ENCODE measurements at places on chromosomes 2 and 18.

DNA sequence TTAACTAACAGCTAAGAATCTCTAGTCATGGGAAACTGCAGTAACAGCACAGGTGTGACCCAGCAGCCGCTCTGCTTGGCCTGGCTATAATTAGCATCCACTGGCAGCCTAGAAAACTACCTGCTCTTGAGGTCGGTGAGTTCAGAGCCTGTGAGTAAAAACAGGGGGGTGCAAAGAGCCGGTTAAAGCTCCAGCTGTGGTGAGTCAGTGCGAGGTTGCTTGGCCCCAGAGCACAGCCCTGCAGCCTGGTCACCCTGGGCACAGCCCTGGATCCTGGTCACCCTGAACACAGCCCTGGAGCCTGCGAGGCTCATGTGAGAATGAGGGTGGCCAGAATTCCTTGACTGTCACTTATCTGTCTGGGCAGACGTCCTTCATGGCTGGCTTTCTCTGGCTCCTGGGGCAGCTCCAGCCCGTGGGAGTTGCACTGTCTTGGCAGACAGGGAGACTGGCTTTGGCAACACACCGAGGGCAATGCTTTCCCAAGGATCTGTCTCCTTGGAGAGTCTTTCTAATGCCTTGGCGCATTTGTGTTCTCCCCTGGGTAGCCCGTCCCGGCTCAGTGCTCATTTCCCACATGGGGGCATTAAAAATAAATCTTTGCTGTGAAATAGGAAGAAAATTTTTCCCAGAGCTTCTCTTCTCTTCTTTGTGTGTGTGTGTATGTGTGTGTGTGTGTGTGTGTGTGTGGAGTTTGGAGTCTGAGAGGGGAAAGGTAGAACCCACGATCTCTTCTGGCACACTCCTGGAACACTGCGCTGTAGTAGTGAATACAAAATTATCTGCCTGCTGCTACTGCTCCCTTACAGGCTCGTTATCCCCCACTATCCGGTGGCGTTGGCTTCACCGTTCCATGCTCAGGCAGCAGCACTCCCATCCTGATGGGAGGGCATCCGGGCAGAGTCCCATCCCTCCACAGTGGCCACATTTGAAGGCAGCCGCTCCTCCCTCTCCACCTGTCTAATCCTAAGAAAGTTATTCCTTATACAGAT is 250.2 kb upstream of the MEX3C start:
- DNase-seq, result no peak

DNA sequence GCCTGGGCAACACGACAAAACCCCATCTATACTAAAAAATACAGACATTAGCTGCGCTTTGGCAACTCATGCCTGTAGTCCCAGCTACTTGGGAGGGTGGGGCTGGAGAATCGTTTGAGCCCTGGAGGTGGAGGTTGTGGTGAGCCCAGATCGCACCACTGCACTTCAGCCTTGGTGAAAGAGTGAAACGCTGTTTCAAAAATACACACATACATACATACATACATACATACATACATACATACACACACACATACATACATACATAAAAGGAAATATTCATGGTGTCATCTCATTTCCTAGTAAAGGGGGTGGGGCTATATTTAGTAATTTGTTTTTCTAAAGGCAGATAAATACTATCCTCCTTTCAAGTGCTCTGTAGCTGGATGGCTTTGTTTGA is 205.1 kb downstream of the PARD3B start:
- no peak for DNase-seq

DNA sequence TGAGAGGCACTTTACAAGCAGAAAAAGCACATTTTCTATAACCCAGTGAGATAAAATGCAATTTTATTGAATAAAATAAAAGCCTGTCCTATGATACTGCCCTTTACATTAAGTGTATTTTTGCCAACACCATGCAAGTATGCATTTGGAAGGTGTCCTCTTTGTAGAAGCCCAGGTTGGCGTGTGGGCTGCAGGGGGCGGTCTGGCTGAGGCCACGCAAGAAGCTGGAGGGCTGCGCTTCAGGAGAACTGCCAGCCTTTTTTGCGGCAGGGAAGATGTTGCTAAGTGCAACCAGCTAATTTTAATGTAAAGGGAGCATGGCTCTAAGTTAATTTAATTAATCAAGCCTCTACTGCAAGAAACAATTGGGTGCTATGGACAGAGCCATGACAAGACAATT is 562.8 kb upstream of the SALL3 start:
- no peak for DNase-seq

GRCh38 chr2:220046507-220046906 is 419.1 kb downstream of the SLC4A3 start:
- no peak for DNase-seq

GRCh38 chr18:22742409-22742808 is 190.7 kb upstream of the RBBP8 start:
- DNase-seq, result no peak

DNA sequence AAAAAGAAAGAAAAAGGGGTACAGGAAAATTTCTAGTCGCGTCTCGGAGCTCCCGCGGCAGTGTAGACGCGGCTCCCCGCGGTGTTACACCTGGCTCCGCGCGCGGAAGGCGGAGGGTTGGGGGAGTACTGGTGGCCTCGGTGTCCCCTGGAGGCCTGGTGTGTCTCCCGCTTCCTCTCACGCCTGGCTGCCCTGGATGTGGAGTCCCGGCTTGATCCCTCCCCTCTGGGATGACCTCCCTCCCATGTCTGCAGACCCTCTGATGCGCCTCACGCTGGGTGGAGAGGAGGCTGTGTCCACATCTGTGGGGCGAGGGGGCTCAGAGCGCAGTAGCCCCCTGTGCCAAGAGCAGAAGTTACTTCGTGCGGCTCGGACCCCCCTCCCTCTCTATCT is 1.2 kb downstream of the KIF5C start:
- no peak for DNase-seq

- no peak for DNase-seq
Measured at GRCh38 chr2:69677914-69678313, 34.4 kb upstream of the AAK1 start.

All from stimulated activated CD4-positive, alpha-beta T cell treated with anti-CD3 and anti-CD28 coated beads, TNF-alpha, amount 100 ng/mL, for 48 hours (primary cell).